ENCODE measurements at places on chromosomes 1 and 21.

DNA sequence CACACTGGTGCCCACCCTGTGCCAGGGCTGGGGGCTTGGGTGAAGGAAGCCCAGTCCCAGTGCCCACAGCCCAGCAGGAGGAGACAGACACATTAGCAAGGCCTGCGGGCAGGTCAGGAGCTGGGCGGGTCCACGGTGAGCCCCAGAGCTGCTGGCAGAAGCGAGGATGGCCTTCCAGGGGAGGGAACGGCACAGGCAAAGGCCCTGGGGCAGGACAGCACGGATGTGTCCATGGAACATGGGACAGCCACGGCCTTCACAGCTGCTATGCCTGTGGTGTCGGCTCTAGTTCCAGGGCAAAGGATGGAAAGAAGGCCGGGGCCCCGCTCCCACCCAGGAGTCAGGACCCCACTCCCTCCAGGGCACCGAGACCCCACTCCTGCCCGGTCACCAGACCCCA, 165.0 kb upstream of the ARHGEF16 start:
- DNase-seq: no peak

DNA sequence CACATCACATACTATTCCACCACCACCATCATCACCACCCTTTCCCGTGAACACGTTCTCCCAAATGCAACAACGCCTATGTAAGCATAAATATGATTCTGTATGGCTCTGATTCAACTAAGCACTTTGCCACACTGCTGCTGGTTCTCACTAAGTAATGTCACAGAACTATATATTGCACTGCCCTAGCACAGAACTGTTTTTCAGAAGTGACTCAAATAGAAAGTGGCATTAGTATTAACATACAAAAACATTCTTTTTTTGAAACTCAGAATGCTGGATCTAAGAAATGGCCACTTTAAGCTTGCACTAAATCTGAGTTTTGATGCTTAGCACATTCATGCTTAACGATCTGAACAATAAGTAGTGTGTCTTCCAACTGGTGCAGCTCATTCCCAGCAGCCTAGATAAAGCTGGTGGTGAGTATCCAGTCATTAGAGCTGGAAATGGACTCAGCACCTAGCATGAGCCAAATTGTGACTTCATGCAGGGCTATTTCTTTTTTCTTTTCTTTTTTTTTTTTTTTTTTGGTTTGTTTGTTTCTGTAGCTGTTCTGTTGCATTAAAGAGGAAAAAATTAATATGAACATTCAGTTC, 46.2 kb upstream of the ZC3H11B start:
- no peak for DNase-seq

DNA sequence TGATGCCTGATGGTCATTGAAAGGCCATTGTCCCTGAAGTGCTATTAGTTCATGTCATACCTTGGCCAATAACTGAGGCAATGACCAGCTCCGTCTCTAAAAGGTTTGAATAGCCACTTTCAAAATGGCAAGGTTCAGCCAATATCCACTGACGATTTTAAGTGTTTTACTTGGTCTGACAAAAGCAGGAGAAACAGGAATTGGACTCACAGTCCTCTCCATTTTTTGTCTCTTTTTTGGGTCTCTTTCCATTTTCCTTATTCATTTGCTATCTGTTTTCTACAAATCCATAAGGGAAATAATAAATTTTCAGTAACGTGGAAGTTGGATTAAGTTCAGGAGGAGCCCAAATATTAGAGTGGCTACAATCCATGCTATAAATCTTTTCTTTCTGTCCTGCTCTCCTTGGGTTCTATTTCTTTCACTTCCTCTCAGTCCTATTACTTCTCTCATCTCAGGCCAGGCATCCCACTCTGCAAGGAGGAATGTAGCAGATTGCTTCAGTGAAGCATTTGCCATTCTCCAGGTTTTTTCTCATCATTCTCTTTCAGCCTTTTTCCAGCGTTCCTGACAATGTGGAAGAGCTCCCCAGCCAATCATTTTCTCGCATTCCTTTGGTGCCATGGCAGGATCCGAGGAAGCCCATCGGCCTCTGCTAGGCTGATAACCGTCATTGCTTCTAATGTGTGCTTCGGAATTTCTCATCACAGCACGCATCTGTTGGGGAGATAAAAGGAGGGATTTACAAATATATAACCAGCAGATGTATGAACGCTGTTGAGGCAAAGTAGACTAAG, 414.5 kb downstream of the ADGRL2 start:
- no peak for DNase-seq

DNA sequence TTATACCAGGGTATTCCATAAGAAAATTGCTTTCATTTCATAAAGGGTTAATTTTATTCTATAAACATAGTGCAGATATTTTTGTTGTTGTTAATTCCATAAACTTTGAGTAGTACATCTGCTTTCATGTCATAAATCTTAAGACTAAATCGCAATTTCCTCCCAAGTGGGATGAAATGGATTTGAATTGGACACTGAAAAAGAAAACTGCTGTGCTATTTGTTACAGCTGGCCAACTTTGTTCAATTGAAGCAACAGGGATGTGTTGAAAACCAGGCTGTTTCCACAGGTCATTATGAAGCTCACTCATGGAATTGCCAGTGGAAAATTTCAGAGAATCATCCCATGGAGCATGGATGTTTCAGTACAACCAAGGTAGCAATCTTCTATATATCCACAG, 252.5 kb upstream of the RGS18 start:
- DNase-seq: no peak

DNA sequence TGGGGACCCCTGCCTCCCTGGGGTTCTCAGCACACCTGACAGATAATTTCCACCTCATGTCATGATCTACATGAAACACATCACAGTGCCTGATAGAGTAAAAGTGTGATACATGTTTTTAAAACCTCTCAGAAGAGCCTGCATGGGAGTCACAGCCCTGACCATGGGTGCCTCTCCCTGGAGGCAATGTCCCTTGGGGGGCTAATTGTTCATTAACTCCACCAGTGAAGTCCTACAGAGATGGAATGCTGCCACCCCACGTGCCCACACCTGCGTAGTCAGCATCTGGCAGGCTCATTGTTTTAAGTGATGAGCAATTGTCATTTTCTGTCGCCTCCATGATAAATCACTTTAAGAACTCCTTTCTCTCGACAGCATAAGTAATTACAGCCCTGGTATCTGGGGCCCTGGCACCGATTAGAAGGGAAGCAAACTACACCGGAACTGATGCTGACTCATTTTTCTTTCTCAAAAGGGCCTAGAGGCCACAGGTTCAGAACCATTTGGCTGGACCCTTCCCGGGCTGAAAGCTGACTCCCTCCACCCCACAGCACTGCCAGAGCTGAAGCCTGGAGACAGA, 109.6 kb upstream of the GJB5 start:
- no peak for DNase-seq

- no peak for DNase-seq
These were observed 34.3 kb upstream of the PSMG1 start for GRCh38 chr21:39217356-39218081.

GRCh38 chr21:45872902-45873301, 108.7 kb upstream of the COL6A1 start:
- DNase-seq: no peak
